ENCODE measurements at places on chromosomes 5 and 9. TPM values are rescaled to one million over a fixed set of nuclear protein-coding genes. Genes with fewer than 3 reads are reported as not detected.

The ZFP37 gene
- total RNA-seq = 0.49 TPM

The FAM169A gene
- total RNA-seq = 4.3 TPM

The NRG2 gene
- 0.57 TPM for total RNA-seq

The TENT4A gene
- 8.7 TPM for total RNA-seq

The SPINK6 gene
- not detected for total RNA-seq
